ENCODE measurements at places on chromosomes 13 and 19.

GRCh38 chr13:103255587-103256301 lies 189.5 kb upstream of the SLC10A2 start:
- no peak for DNase-seq

GRCh38 chr19:48469934-48470680 lies 938 bp downstream of the CYTH2 start:
- DNase-seq = no peak

DNA sequence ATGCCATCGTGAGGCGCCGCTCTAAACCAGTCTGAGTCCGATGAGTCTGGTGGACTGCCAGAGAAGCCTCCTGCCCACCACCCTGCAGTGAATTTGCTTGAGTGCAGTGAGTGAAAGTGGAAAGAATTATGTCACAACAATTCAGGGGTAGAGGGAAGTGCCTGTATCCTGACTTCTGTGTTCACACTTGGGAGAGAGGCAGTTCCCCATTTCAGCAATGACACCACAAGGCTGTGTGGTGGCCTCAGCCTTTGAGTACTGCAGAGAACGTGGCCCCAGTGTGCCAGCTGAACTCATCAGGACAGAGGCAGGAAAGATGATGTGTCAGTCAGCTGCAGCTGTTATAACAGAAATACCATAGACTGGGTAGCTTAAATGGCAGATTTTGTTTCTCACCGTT lies 155.6 kb downstream of the COG6 start:
- DNase-seq = no peak

GRCh38 chr13:101942535-101943157 lies 459.2 kb downstream of the FGF14 start:
- no peak for DNase-seq

DNA sequence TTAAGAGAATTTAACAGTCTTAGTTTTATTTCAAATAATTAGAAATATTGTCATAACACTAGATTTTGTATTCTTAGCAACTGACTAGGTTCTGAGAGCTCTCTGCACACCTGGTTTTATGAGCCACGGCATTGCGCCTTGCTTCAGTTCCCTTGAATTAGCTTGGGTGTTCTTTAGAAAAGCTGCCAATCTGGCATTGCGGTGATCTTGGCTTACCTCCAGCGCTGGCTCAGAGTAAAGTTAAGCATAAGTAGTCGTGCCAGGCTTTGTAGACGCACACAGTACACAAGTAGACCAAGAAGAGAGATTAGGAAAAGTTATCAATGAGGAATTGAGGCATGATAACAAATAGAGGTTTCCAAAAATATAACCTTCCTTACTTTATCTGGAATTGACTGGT lies 45.7 kb downstream of the TPP2 start:
- DNase-seq = no peak

DNA sequence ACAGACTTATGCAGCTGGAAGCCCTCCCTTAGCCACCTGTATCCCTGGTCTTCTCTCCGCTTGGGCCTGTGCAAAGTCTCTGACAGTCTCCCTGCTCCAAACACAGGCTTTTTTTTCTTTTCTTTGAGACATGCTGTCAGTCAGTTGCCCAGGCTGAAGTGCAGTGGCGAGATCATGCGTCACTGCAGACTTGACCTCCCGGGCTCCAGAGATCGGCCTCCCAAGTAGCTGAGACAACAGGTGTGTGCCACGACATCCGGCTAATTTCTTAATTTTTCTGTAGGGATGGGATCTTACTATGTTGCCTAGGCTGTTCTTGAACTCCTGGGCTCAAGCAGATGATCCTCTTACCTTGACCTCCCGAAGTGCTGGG lies 1.6 kb downstream of the MZF1 start:
- DNase-seq = no peak

- DNase-seq = no peak
Measured at GRCh38 chr13:102793611-102794355, 5.0 kb downstream of the POGLUT2 start.

DNA sequence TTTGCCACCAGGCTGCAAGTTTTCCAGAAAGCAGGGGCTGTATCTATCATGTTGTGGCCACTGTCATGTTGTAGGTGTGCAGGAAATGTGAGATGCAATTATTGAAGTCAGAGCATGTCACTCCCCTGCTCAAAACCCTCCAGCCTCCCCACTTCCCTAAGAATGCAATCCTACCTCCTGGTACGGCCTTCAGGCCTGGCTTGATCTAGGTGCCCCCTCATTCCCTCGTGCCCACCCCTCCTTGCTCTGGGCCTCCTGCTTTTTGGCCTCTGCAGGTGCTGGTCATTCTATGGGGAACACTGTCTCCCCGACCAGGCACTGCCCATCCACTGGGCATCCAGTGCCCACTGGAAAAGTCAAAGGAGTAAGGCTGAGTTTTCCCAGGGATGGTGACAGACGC lies 28.5 kb upstream of the MATK start:
- no peak for DNase-seq

GRCh38 chr13:97781891-97782305 lies 171.6 kb upstream of the IPO5 start:
- DNase-seq = no peak

GRCh38 chr13:25806264-25806974 lies 245.4 kb downstream of the SHISA2 start:
- no peak for DNase-seq

DNA sequence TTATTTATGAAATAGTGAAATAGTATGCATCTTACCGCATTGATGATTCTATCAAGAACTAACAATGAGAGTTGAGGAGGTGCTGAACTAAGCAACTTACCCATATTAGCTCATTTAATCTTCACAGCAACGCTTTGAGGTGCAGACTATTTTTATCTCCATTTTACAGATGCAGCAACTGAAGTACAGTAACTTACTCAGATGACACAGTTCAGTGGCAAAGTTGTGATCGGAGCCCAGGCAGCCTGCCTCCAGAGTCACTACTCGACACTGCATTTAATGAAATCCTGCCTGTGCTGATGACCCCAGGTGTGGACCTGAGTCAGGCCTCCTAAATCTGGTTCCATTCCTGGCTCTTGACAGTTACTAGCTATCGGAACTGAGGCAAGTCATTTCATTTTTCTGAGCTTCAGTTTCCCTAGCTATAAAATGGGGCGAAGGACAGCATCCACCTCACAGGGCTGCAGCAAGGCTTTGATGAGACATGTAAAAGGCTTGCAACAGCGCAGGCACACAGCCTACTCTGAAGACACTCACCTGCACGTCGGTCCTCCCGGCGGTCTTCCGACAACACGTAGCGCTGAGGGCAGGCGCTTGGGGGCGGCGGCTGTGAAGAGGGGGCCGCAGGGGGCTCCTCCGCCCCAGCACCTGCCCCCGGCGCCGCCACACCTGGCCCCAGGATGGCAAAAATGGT lies 1.5 kb downstream of the MYPOP start:
- no peak for DNase-seq

- no peak for DNase-seq
Measured at GRCh38 chr13:90806016-90806615, 541.4 kb upstream of the MIR17HG start.

- no peak for DNase-seq
Measured at GRCh38 chr13:41961466-41961760, 504 bp upstream of the VWA8 start.

- DNase-seq = peak; percentile 54
Measured at GRCh38 chr19:19145684-19146608, 7.7 kb upstream of the TMEM161A start.

GRCh38 chr13:52651897-52652195 lies 790 bp upstream of the SUGT1 start:
- DNase-seq = no peak

GRCh38 chr13:113117911-113118260 lies 4.7 kb upstream of the F10 start:
- no peak for DNase-seq

GRCh38 chr13:103542648-103543047 lies 476.4 kb upstream of the SLC10A2 start:
- DNase-seq = no peak

GRCh38 chr19:1251330-1252220 lies 3.2 kb downstream of the MIDN start:
- no peak for DNase-seq

- no peak for DNase-seq
Measured at GRCh38 chr13:28097503-28097902, 2.9 kb downstream of the FLT3 start.

- DNase-seq = no peak
Measured at GRCh38 chr13:111186305-111186935, 71.3 kb downstream of the ARHGEF7 start.

- no peak for DNase-seq
Measured at GRCh38 chr19:23925285-23925684, 10.6 kb downstream of the ZNF726 start.

GRCh38 chr19:12639901-12640613 lies 26.5 kb downstream of the MAN2B1 start:
- peak; percentile 58 for DNase-seq

GRCh38 chr19:7674010-7675005 lies 2.6 kb upstream of the MCEMP1 start:
- DNase-seq = no peak

- DNase-seq = no peak
Measured at GRCh38 chr13:27005976-27006518, 165.6 kb downstream of the USP12 start.

DNA sequence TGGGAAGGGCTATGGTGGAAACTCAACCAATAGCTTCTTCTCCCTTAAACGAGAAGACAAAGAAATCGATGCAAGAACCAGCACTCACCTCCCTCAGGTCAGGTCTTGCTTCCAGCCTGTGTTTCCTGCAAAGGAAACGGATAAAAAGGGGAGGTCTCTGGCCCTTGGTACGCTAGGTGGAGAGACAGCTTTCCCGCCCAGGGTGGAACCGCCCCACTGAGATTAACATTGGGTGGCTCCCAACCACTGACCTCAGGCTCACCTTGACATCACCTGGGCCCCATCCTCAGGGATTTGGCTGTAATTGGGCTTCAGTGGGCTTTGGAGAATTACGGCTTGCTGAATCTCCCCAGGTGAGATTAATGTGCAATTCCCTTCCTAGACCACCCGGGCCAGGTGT lies at the start of gene NLRP7:
Gene NLRP7 (minus strand): TSS at position 150 of the 400 bp plus-strand sequence.
- DNase-seq = no peak

GRCh38 chr19:543910-544608 lies at the start of gene GZMM:
TSS of gene GZMM (plus strand) at chr19:544053. CDS start at chr19:544072, 19 bp downstream.
- DNase-seq = peak; percentile 54

GRCh38 chr19:31804668-31805067 lies 455.4 kb upstream of the TSHZ3 start:
- no peak for DNase-seq

DNA sequence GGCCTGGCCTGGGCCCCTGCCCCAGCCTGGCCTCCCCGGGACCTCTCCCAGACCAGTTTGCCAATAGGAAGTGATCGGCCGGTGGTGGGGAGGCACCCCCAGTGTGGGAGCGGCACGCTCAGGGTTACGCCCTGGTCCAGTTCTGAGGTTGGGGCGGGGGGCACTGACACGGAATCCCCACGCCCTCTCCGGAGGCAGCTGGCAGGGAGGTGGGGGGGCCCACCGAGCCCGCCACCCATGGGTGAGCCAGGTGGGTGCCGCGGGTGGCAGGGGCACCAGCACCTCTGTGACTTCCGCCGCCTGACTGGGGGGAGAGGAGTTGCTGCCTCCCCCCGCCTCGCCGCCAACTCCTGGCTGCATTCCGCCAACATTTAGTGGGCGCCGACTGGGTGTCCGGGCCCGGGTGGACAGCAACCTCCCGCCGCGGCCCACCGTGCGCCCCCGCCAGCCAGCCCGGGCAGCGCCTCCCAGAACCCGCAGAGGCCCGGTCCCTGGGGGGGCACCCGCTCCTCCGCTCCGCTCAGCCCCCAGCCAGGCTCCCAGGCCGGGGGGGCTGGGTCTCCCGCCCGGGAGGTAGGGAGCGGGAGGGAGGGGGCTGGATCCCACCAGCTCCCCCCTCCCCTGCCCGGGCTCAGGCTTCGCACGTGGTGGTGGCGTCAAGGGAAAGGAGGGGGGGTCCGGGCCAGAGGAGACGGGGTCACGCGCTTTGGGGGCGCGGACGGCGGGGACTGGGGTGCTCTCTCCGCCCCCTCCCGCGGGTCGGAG lies 2.0 kb downstream of the ZBTB7A start:
- DNase-seq = peak; percentile 47

DNA sequence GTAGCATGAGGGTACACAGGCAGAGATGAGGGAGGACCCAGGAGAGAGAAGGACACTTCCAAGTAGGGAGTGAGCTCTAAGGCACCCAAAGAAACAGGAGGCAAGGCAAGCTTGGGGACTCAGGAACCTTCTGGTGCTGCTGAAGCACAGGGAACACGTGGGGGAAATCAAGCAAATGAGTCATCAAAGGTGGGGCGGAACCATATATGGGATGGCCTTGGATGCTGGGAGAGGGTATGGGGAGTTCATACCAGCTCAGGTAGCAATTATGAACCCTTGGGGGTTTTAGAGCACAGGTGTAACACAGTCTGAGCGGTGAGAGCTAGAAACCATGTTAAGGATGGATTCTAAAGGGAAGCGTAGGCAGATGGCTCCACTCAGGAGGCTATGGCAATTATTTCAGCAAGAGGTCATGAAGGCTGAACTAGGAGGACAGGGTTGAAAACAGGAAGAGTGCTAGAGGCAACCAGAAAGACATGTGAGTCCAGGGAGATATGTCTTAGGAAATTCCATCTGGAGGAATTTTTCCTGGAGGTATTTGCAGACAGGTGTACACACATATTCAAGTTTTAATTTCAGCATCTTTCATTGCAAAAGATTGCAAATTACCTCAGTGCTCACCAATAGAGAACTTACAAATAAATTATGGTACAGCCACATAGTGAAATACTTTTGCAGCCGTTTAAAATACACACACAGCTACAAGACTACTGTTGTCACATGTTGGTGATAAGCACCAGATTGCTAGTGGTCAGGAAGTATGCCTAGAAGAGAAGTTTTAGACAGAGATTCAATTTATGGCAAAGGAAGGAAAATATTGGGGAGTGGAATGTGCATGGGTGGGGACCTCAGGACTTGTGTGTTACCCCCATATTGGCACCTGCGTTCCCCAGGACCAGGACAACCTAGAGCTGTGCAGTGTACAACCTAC lies 77.0 kb downstream of the STARD13 start:
- DNase-seq = no peak

DNA sequence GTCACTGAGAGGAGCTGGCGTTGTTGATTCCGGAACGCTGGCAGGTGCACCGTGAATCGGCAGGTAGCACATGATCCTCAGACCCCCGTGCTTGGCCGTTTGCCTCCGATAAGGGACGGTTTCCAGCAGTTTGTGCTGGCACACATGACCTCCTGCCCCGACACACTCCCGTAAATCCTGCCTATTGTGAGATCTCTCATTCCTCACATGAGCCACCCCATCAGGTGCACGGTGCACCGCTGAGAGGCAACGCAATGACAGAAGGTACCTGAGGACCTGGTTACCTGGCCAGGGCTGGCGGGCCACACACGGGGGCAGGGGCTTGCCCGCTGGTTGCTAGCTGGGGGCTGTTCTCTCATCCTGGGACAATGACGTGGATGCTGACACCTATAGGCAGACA lies 2.1 kb upstream of the ADPRHL1 start:
- no peak for DNase-seq

Data from T-helper 22 cell (primary cell).